ENCODE measurements at places on chromosomes 12 and 14. TPM values are rescaled to one million over a fixed set of nuclear protein-coding genes. Genes with fewer than 3 reads are reported as not detected.

GNB3 gene
- total RNA-seq = 6.2 TPM

DRAM1 gene
- total RNA-seq = 51.3 TPM

BHLHE41 gene
- 1.6 TPM for total RNA-seq

SMOC1 gene
- not detected for total RNA-seq

SLC8A3 gene
- total RNA-seq = 0.29 TPM

OR4E2 gene
- total RNA-seq = not detected

SMIM41 gene
- 1.0 TPM for total RNA-seq

RNU6-7 gene
- total RNA-seq = not detected

SLC2A3 gene
- 59.0 TPM for total RNA-seq

AP5M1 gene
- total RNA-seq = 19.7 TPM

A2M gene
- total RNA-seq = 10.2 TPM

WSCD2 gene
- not detected for total RNA-seq

ZNF410 gene
- 86.3 TPM for total RNA-seq

NFYB gene
- 13.7 TPM for total RNA-seq

TEX52 gene
- not detected for total RNA-seq

SLCO1B1 gene
- not detected for total RNA-seq

ST8SIA1 gene
- total RNA-seq = under 0.01 TPM

BCL11B gene
- total RNA-seq = not detected

TSPAN19 gene
- not detected for total RNA-seq

IL26 gene
- total RNA-seq = not detected

KLRF2 gene
- total RNA-seq = not detected

RIMBP2 gene
- total RNA-seq = not detected

TRHDE gene
- 6.3 TPM for total RNA-seq

DEPDC4 gene
- total RNA-seq = 2.4 TPM

MYF6 gene
- not detected for total RNA-seq

TAS2R14 gene
- total RNA-seq = 4.4 TPM

OTOGL gene
- total RNA-seq = 0.14 TPM

FITM1 gene
- total RNA-seq = not detected

MSI1 gene
- total RNA-seq = not detected

PLEKHG7 gene
- not detected for total RNA-seq

OAS2 gene
- total RNA-seq = 5.0 TPM

MIP gene
- not detected for total RNA-seq

ZNF84 gene
- total RNA-seq = 23.9 TPM

PPP1R1A gene
- total RNA-seq = not detected

ANO2 gene
- total RNA-seq = not detected

PFDN5 gene
- 180 TPM for total RNA-seq

RPGRIP1 gene
- total RNA-seq = 0.22 TPM

OAS1 gene
- total RNA-seq = 4.7 TPM

HNF1A gene
- total RNA-seq = not detected

WNT1 gene
- total RNA-seq = not detected

GDF3 gene
- total RNA-seq = not detected

KRT71 gene
- not detected for total RNA-seq

FAM186B gene
- 0.14 TPM for total RNA-seq

CCDC175 gene
- not detected for total RNA-seq

NID2 gene
- total RNA-seq = 237 TPM

LMO3 gene
- total RNA-seq = not detected

COCH gene
- total RNA-seq = 4.0 TPM

ALDH1L2 gene
- 30.5 TPM for total RNA-seq

RNU4-1 gene
- total RNA-seq = under 0.01 TPM

PLEKHG3 gene
- 3.1 TPM for total RNA-seq

LRP6 gene
- 26.3 TPM for total RNA-seq

MYH6 gene
- not detected for total RNA-seq

KLRC3 gene
- total RNA-seq = not detected

KLHDC1 gene
- total RNA-seq = 1.6 TPM

REM2 gene
- total RNA-seq = not detected

PSEN1 gene
- total RNA-seq = 89.7 TPM

INSM2 gene
- total RNA-seq = not detected

LPAR5 gene
- not detected for total RNA-seq

PDE3A gene
- 1.1 TPM for total RNA-seq
